ENCODE measurements at places on chromosomes 7 and 10. TPM values are rescaled to one million over a fixed set of nuclear protein-coding genes. Genes with fewer than 3 reads are reported as not detected.

DNA2 gene
- total RNA-seq = 15.6 TPM

CASP7 gene
- 53.1 TPM for total RNA-seq

CYP3A4 gene
- not detected for total RNA-seq

HGF gene
- 0.39 TPM for total RNA-seq

CLRN3 gene
- total RNA-seq = not detected

PIK3CG gene
- total RNA-seq = 3.2 TPM

Data from RPMI7951 (cell line).